GM13977 (cell line): ENCODE measurements at places on chromosomes 11 and 22.

- DNase-seq: peak; percentile 58
Measured at GRCh38 chr11:65891219-65892136, 1.0 kb downstream of the CCDC85B start.

DNA sequence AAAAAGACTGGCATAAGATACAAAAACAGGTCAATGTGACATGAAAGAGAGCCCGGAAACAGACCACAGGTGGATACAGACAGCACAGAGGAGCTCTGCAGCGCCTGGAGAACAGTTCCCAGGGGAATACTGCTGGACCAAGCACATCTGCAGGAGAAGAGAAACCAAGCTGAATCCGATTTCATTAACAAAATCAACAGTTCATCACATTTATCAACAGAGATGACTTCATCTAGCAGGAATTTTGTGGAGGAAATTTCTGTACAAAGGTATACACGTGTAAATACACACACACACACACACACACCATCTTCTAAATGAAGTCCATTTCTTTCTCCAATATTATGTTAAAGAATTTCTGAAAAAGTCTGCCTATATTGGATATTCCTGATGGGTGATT lies 17.1 kb downstream of the YPEL1 start:
- no peak for DNase-seq

GRCh38 chr11:88384669-88385005 lies 47.1 kb upstream of the CTSC start:
- DNase-seq: no peak

DNA sequence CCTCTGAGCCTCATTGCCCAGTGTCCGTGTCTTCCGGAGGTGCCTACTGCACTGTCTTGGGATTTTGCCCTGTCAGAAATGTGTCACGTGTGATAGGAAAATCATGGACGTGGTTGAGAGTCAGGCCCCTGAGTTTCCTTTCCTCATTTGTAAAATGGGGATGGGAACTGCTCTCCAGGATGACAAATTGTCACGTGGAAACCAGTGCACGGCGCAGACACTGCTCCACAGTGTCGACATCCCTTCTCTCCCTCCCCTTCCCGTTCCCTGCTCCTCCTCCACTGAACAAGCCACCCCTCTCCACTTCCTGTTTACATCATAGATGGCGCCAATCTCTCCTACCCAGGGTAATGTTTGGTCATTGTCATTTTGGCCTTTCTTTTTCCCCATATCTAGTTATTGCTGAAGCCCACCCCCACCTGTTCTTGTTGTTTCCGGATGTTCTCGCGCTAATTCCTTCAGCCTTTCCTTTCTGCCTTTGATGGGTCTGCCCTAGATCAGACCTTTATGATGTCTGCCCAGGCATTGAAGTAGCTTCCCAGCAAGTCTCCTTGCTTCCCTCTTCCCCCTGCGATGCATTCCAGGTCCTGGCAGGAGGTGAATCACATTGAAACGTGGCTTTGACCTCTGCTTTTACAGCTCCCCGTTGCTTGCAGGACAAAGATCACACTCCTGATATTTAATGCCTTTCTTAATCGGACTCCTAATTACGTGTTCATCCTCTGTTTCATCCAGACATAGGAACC lies 91.8 kb downstream of the TBC1D22A start:
- no peak for DNase-seq

- peak; percentile 4 for DNase-seq
Measured at GRCh38 chr11:2482204-2482603, 37.4 kb downstream of the KCNQ1 start.

- peak; percentile 96 for DNase-seq
Measured at GRCh38 chr11:3840870-3841425, at the start of gene RHOG. Gene RHOG (minus strand): TSS chr11:3840959. CDS start chr11:3828138, 12,821 bp downstream.

DNA sequence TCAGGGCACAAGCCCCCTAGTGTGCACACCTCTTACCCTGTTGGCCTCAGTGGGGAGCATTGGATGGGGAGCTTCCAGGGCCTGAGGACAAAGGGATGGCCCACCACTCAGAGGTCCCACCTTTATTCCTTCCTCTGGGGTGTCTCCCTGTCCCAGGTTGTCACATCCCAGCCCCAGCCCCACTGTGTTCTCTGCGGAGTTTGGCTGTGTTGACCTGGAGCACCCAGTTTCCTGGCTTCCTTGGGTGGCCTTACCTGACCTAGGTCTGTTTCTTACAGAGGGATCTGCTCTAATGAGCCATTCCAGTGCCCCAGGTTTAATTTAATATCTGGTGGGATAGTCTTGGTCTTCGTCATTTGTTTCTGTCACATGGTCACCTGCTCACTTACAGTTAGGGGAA lies 38.8 kb upstream of the HORMAD2 start:
- no peak for DNase-seq

DNA sequence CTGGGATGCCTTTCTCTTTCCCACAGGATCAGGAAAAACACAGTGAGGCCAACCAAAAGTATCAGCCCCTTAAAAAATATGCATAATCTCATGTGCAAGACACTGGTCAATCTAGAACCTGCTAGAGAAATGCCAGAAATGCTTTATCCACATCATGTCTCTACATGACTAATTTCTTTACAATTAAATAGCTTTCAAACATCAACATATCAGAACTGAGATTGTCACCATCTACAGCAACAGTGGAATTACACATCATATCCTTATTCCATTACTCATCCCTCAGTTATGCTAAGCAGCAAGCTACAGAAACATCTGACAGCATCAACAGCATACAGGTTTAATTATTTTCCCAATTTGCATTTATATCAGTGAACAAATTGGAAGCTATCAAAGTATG lies 78.8 kb downstream of the DDIAS start:
- DNase-seq: no peak

- DNase-seq: no peak
Measured at GRCh38 chr22:43275545-43276317, 67.4 kb downstream of the SCUBE1 start.

DNA sequence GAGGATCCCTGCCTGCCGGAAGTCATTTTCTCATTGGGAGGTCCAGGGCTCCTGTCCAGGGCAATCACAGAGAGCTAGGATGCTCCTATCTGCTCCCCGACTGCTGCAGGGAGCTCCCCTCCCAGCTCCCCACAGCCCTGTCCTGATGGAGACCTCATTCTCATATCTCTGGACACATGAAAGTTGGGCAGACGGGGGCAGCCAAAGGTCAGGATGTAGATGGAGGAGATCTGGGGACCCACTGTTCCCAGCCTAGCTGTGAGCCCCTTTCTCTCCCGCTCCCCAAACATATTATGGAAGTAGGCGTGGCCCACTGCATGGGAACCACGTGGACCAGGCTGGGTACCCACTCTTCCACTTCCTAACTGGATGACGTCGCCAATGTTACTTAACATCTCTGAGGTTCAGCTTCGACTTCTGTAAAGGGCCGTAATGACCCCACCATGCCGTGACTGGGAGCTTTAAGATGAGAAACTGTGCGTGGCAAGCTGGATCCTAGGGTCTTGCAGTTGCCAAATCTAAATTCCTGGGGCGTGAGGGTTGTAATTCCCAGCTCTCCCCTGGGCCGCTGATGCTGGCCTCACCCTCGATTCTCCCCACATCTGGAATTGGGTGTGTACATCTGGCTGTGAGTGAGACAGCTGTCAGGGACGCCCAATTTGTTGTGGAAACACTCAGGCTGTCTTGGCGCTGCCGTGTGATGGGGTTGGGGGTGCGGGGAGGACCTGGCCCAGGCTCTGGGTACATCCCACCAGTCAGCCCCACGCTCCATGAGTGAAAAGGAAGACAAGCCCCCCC lies 1.8 kb downstream of the CDC42EP2 start:
- no peak for DNase-seq

GRCh38 chr11:9399466-9399865 lies 15.0 kb downstream of the IPO7 start:
- no peak for DNase-seq

GRCh38 chr11:15406851-15407351 lies 292.2 kb downstream of the INSC start:
- no peak for DNase-seq

DNA sequence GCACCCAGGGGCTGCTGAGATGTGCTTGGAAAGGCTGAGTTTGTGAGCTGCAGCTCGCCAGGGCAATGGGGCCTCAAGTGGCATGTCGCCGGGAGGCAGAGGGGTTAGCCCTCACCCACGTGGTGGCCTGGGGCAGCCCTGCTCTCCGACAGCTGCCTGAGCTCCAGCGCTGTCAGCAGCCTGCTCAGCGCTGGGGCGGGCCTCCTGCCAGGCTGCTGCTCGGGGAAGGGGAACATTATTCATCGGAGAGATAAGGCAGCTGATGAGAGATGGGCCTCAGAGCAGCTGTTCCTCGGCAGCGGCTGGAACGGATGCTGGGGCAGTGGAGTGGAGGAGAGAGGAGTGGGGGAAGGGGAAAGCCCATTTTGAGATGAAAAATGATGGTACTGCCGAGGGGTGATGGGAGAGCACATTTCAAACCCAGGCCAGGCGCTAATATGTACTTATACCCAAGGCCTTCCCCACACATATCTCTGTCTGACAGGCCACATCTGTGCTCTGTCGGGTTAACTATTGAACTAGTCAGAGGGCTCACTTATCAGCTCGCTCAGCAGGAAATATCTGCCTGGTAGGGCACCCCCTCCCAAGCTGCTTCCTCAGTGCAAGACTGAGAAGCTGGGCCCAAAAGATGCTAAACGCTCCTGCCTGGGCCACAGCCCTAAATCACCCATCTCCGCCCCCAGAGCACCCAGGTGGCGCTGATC lies 79.5 kb downstream of the TIMP3 start:
- DNase-seq: no peak

GRCh38 chr11:31656051-31656450 lies 146.5 kb downstream of the ELP4 start:
- DNase-seq: no peak

- no peak for DNase-seq
Measured at GRCh38 chr11:22512457-22512856, 113.2 kb downstream of the FANCF start.

DNA sequence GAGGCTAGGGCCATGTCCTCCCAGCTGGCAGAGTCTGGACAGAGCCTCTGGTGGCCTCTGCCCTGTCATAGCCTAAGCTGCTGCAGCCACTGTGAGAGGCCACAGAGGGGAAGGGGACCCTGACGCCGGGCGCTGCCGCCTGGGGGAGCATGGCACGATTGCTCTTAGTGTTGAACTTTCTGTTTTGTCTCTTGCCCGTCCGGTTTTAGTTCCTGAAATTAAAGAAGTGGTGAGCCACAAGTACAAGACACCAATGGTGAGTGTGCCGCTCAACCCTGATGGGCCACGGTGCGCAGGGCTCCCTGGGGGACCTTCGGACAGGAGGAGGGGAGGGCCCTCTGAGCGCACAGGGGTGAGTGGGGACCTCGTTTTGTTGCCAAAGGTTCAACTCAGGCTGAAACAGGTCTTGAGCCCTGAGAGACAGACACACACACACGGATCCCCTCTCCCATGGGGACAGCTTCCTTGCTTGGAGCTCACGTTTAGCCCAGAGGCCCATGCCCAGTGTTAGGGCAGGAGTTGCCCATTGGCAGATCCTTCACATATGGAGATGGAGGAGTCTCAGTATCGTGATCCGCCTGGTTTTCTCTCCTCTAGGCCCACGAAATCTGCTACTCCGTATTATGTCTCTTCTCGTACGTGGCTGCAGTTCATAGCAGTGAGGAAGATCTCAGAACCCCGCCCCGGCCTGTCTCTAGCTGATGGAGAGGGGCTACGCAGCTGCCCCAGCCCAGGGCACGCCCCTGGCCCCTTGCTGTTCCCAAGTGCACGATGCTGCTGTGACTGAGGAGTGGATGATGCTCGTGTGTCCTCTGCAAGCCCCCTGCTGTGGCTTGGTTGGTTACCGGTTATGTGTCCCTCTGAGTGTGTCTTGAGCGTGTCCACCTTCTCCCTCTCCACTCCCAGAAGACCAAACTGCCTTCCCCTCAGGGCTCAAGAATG lies 23.8 kb downstream of the MYBPC3 start:
- peak; percentile 16 for DNase-seq

- DNase-seq: peak; percentile 59
Measured at GRCh38 chr22:44550711-44551491, 52.9 kb upstream of the RTL6 start.

DNA sequence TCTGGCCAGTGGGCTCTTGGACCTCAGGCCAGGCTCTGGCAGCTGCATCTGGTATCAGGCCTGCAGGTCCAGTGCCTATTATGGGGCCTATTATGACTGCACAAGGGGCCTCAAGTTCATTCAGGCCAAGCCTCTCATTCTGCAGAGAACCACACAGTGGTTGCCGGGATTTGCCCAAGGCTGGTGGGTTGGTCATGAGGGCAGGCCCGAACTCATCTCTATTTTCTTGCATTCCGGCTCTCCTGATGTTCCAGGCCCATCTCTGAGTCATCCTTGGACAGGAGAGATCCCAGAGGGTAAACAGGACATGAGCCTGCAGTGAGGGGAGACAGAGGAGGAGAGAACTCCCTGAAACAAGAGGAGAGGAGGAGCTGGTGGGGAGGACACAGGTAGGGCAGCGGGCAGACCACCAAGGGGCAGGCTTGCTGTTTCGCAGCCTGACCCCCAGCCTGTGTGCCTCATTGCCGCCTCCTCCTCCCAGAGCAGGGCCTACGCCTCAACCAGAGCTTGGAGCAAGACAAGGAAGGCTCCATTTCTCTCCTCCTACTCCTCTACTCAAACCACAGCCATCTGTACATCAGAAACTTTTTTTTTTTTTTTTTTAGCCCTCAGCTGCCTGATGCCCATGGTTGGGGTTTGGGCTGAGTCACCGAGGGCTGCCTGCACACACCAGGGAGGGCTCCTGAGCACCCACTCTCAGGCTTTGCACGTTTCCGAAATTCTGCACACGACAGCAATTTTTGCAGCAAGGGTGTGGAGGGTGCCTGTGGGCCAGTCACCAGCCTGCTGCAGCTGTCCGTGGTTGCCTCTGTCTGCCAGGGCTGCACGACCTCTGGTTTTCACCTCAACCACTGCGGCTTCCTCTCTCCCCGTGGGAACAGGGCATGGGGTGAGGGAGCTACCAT lies 12.7 kb upstream of the TREH start:
- peak; percentile 37 for DNase-seq

GRCh38 chr11:2885017-2885677 lies 428 bp downstream of the CDKN1C start:
- peak; percentile 73 for DNase-seq

GRCh38 chr11:74316772-74317505 lies 5.5 kb upstream of the P4HA3 start:
- no peak for DNase-seq

- DNase-seq: no peak
Measured at GRCh38 chr22:46263216-46263590, at the start of gene PKDREJ. Gene PKDREJ (minus strand): TSS chr22:46263343. CDS start chr22:46263322, 21 bp downstream.

GRCh38 chr11:2269601-2270321 lies 627 bp downstream of the ASCL2 start:
- peak; percentile 44 for DNase-seq

DNA sequence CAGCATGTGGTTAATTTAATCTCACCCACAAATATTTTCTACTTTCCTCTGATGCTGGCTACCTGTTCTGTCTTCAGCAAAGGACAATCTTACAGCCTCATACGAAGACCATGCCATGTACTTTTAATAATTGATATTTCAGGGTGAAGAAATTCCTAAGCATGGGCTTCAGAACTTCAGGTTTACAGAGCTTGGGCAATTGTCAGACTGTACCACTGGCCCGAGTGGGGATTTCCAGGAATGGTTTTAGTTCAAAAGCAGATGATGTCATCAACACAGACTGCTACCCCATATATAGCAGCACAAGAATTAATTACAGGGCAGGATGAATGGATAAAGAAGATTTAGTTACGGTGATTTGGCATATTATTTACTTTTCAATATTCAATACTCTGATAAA lies 171.8 kb downstream of the ETS1 start:
- no peak for DNase-seq
